LoVo (cell line): ENCODE measurements at places on chromosomes 7 and 10.

DNA sequence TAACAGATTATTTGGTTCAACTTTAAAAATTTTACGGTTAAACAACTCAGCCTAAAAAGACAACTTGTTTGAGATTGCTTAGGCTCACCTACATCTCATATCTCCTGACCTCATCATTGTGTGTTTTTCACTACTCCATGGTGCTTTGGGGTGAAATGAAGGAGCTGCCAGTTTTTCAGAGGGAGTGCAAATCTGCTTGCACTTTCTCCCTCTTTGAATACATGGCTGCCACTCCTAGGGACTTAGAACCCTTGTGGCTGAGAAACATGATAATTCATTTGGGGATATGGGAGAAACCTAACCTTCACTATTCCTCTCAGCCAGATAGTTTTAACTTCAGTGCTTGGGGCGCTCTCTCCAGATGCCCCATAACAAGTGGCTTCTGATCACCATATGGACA is 2.7 kb downstream of the CCSER2 start:
- DNase-seq, result no peak

DNA sequence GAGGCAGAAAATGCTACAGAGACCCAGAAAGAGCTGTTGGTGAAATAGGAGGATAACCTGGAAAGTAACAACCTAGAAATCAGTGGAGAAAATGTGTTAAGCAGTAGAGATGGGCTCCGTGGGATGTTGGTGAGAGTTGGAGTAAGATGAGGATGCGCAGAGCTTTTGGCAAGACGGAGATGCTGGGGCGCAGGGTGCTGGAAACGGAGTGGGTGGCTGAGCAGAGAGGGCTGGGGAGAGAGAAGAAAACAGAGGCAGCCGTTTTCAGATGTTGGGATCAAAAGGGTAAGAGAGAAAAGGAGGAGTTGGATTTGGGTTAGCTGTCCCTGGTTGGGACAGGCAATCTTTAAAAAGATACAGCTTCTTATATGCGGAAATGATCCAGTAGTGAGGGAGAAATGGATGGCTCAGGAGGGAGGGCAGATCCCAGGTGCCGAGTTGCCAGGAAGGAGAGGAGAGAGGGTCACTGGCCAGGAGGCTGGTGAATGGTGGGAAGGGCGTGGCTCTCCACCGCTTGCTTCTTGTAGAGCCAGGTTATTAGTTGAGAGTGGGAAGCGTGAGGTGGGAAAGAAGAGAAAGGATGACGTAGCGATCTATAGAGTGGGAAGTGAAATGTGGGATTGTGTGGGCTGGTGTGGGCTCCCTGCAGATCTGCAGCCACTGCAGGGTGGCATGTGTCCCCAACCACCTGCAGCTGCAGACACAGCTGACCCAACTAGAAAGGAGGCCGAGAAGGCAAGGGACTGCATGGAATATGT is 182.2 kb upstream of the SVIL start:
- no peak for DNase-seq

- no peak for DNase-seq
Measured at GRCh38 chr10:9992661-9993060, 1025.0 kb upstream of the CELF2 start.

GRCh38 chr7:81627536-81628287 is 142.1 kb downstream of the HGF start:
- no peak for DNase-seq

DNA sequence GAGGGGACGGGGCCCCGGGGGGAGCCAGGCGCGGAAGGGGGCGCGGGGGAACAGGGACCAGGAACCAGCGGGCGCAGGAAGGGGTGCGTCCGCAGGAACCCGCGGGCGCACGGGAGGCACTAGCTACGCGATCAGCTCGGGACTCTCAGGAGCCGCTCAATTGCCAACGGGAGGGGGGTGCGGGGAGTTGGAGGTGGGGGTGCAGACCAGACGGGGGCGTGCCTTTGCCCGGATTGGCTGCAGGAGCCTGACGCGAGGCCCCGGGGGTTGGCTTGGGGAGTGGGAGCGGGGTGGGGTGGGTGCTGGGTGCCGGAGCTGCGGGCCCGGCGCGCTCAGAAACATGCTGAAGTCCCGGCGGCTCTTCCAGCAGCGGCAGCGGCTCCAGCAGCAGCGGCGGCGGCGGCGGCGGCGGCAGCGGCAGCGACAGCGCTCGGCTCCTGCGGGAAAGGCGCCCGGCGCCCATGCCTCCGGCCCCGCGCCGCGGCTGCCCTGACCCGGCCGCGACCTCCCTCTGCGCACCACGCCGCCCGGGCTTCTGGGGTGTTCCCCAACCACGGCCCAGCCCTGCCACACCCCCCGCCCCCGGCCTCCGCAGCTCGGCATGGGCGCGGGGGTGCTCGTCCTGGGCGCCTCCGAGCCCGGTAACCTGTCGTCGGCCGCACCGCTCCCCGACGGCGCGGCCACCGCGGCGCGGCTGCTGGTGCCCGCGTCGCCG is at the start of gene ADRB1:
Gene ADRB1 (plus strand): TSS at position 335 of the 715 bp plus-strand sequence. CDS start 267 bp downstream, at position 602.
- peak; percentile 90 for DNase-seq

DNA sequence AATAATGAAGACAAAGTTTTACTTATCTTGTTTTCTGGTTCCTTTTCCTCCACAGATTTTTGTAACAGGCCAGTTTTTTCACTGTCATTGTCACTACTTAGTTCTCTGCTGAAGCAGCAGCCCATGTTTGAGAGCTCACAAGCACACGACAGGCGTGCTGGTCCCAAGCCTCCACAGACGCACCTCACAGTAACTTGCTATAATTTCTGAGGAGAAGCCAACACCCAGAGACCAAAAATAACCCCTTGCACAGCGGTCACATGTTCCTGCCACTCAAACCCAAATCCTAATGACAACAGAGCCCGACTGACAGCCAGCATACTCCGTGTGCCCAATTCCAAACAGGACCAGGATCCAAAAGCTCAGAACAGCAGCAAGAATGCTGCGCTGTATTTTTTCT is 58.5 kb downstream of the LARP4B start:
- no peak for DNase-seq

DNA sequence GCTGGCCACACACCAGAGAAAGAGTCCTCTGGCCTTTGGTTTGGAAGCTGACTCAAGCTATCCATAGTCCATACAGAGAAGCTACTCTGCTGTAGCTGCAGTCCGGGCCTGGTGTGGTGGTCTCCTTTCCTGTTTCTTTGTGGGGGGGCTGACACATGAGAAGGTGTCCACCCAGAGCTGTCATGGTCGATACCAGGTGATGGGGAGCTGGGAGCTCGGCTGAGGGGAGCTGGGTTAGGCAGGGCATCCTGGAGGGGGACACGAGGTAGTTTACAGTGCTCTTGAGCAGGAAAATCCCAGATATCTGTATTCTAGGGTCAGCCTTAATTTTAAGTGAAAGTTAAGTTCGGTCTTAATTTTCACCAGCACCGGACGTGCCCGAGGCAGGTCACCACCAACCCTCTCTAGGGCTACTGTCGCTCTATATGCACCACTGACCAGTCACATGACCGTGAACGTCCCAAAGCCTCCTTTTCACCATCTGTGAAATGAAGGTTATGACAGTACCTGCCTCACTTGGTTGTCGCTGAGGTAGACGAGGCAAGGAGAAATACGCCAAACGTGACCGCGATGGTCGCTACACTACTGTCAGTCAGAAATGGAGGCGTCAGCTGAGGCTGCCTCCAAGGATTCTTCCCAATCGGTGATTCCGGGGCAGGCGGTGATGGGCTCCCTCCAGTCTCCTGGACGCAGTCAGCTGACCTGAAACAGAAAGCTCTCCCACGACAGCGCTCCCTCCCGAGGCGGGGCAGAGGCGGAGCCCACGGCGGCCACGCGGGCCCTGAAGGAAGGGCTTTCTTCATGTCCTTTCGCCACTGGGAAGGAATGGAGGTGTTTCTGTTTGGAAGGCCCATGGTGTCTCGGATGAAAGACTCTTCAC is 69.4 kb upstream of the SHH start:
- DNase-seq, result no peak

- DNase-seq, result no peak
Measured at GRCh38 chr7:132440151-132440550, 136.1 kb downstream of the PLXNA4 start.

DNA sequence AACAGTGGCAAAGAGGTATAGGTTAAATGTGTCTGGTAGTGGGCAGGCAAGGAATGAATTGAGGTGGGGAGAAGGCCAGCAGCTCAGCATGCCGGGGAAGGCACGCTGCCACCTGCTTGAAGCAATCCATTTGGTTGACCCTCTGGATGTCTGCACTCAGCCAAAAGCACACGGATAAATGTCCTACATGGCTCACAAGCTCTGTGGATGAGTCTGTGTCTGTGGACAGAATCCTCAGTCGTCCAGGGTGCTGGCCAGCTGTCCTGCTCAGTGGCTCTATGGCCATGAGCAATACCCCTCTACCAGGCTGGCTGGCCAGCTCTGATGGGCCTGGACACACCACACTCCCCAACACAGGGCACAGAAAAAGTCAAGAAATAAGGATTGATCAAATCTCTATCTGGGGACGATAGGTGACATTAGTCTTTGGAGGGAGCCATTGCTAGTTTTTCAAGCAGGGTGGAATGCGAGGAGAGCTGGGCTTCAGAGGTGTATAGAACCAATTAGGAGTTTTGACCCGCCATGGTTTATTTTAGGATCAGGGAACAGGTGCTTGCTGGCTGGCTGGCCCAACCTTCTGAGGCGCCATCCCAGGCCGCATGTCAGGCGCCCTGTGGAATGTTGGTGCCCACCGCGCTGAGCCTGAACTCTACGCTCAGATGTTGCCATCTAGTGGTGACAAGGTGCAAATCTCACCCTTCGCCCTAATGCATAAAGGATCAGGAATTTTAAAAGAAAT is 493.4 kb downstream of the TNS3 start:
- DNase-seq, result peak; percentile 79

DNA sequence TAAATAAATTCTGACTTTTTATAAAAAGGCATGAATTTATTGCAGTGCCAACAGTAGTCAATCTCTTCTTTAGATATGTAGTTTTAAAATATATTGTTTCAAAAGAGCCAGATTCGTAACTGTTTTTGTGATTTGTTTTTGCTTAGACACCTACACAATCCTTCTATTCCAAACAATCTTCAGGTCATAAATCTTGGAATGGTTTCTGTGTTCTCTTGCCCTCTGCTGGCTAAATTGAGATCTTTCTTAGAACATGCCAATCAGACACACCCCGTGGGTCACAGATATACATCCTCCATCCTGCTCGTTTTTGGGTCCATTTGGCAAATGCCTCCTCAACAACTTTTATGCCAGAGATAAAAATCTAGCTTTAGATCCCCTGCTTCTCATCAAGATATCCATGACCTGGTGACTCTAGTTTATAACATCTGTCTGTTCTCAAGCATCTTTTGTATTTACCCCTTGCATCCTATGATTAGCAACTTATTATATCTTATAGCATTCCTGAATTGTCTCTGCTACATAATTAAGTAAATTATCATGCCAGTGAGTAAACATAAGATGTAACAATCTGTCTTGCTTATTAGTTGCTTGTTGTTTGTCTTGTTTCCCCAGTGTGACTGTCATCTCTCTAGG is 35.3 kb upstream of the IFRD1 start:
- peak; percentile 73 for DNase-seq

GRCh38 chr7:140674899-140675701 is 2.4 kb downstream of the ADCK2 start:
- DNase-seq, result no peak

DNA sequence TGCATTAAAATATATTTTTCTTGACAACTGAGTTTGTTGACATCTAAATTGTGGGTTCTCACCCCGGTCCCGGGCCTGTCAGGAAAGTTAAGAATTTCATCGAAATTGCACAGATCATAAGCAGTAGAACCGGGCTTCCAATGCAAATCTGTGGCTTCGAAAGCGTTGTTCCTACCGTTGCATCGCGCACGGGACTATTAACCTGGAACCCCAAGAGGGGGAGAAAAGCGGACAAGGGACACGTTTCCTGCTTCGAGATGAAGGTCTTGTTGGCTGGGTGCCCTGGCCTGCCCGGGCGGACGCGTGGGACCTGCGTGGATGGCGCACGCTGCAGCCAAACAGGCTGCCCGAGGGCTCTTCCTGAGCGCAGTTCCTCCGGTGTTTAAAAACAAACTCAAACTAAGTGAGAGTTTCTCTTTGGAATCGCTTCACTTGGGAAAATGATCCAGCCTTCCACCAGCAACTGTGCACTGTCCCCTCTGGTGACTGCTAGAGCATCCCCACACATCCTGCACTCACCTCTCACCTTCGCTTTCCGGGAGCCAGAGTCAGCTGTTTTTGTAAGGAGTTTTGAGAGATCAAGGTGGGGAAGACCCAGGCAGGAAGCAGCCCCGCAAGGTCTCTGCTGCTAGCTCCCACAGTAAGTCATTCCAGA is 5.1 kb upstream of the TBX20 start:
- no peak for DNase-seq

GRCh38 chr7:25675789-25676474 is 447.6 kb upstream of the NPVF start:
- DNase-seq, result no peak

GRCh38 chr7:146720195-146720594 is 603.6 kb downstream of the CNTNAP2 start:
- no peak for DNase-seq

DNA sequence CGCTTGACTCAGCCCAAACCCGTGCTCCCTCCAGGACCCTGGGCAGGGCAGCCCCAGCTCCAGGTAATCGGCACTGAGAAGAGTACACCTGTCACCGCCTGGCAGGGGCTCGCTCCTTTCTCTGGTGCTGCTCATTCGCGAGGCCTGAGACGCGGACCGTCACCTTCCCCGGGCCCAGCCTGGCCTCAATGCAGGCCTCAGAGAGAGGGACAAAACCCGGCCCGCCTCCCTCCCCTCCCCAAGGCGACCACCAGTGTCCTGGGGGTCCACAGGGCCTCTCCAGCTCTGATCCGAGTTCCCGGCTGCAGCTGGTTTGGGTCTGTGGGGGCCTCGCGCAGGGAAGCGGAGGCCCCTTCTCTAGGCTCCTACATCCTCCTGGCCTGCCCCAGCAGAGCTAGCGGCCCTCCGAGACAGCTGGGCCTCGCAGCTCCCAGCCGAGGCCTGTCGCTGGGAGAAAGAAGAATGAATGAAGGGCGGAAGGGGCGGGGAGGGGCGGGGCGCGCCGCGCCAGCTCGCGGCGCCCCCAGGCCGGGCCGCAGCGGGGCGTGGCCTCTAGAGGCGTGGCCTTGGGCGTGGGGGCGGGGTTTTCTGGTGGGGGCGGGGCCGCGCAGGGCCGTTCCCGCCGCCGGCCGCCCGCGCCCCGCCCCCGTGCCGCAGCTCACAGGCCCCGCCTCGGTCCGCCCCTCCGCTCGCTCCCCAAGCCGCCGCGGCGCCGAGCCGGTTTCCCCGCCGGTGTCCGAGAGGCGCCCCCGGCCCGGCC is at the start of gene LIMK1:
Gene LIMK1 (plus strand): TSS at position 688 of the 760 bp plus-strand sequence. CDS start 187 bp downstream, outside the sequence.
- peak; percentile 92 for DNase-seq

- DNase-seq, result no peak
Measured at GRCh38 chr10:132667342-132668047, 118.5 kb downstream of the NKX6-2 start.

GRCh38 chr7:38541440-38541839 is 89.7 kb downstream of the AMPH start:
- DNase-seq, result no peak

DNA sequence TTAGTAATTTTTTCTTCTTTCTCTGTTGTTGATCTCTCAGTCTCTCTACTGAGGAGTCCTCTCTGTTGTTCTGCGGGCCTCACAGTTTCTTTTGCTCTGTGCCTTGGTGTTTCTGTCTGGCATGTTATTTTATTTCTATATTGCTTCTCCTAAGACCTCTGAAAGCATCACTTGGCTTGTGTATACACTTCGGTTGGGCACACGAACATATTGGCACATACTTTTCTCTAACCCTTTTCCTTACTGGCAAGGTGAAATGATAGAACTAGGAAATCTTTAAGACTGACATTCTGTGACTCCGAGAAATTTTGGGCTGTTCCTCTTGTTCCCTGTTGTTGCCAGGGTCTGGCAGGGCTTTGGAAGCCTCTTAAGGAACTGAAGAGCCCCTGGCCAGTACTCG is 148.9 kb downstream of the CELF2 start:
- no peak for DNase-seq

GRCh38 chr7:147296986-147297385 is 1180.4 kb downstream of the CNTNAP2 start:
- no peak for DNase-seq
